ENCODE measurements at places on chromosomes 1 and 21. TPM values are rescaled to one million over a fixed set of nuclear protein-coding genes. Genes with fewer than 3 reads are reported as not detected.

Gene PLA2G2D
- total RNA-seq, result 0.27 TPM

Gene CLDN17
- not detected for total RNA-seq

Gene MPL
- total RNA-seq, result 0.65 TPM

Gene CFAP74
- total RNA-seq, result 6.6 TPM

Gene RIMKLA
- 7.1 TPM for total RNA-seq

Gene POTED
- not detected for total RNA-seq

Gene NES
- 39.8 TPM for total RNA-seq

Gene AKR7A3
- total RNA-seq, result 0.30 TPM

Gene KCNH1
- total RNA-seq, result not detected

- H3K36me3 ChIP-seq, result no peaks in the 10 kb centered on the region
- H3K4me3 ChIP-seq, result no peak overlapping the region
- H3K27me3 ChIP-seq, result peaks cover 15% of the 10 kb centered on the region
- no peak overlapping the region for H3K27ac ChIP-seq
- H3K4me1 ChIP-seq, result peaks cover 6% of the 10 kb centered on the region
Observed at GRCh38 chr1:202197653-202198365, 4.2 kb downstream of the LGR6 start.

- peaks cover 12% of the 10 kb centered on the region for H3K4me1 ChIP-seq
- peaks cover 48% of the 10 kb centered on the region for H3K27me3 ChIP-seq
- no peak overlapping the region for H3K4me3 ChIP-seq
- no peak overlapping the region for H3K27ac ChIP-seq
- no peaks in the 10 kb centered on the region for H3K36me3 ChIP-seq
Observed at GRCh38 chr1:30377230-30378002, 346.0 kb downstream of the MATN1 start.

DNA sequence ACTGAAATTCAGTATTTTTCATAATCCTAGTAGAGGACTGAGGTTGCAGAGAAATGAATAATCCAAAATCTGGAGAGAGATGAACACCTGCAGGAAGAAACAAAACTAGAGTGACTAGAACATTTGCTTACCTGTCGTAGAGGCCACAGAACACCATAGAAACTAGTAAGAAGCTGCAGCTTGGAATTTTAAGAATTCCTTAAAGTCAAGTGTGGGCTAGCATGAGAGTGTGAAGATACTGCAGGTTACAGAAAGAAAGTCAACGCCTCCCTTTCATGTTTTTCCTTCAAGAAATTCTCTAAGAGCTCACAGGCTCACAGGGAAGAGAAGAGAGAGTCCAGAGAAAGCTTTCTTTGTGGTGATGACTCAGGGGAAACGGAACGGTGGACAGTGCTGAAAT, 633.7 kb downstream of the LRRIQ3 start:
- no peak overlapping the region for H3K27ac ChIP-seq
- H3K36me3 ChIP-seq, result no peaks in the 10 kb centered on the region
- DNase-seq, result no peak
- no peak overlapping the region for H3K4me3 ChIP-seq
- no peaks in the 10 kb centered on the region for H3K27me3 ChIP-seq

DNA sequence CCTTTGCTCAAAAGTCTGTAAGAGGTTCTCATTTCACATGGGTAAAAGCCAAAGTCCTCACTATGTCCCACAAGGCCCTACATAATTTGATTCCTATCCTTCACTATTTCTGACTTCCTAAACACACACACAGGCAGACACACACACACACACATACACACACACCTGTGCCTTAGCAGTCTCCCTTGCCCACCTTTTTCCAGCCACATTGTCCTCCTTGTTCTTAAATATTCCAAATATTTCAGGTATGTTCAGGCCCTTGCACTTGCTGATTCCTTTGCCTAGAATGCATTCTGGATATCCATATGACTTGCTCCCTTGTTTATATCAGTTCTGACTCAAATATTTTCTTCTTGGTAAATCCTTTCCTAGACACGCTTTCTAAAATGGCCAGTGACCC, 54.6 kb downstream of the NTNG1 start:
- no peaks in the 10 kb centered on the region for H3K36me3 ChIP-seq
- H3K4me1 ChIP-seq, result no peaks in the 10 kb centered on the region
- no peak overlapping the region for H3K4me3 ChIP-seq
- DNase-seq, result no peak

- H3K4me1 ChIP-seq, result peaks cover 34% of the 10 kb centered on the region
- H3K27me3 ChIP-seq, result no peaks in the 10 kb centered on the region
- H3K36me3 ChIP-seq, result no peaks in the 10 kb centered on the region
- peak overlapping the region; percentile 76 for H3K27ac ChIP-seq
- H3K4me3 ChIP-seq, result peak overlapping the region; percentile 0
Observed at GRCh38 chr1:181152892-181153633, 64.6 kb downstream of the IER5 start.

GRCh38 chr1:40034869-40035268, 5.7 kb upstream of the CAP1 start:
- no peaks in the 10 kb centered on the region for H3K36me3 ChIP-seq
- H3K4me3 ChIP-seq, result no peak overlapping the region
- H3K4me1 ChIP-seq, result peaks cover 45% of the 10 kb centered on the region
- no peak for DNase-seq
- no peaks in the 10 kb centered on the region for H3K27me3 ChIP-seq
- peak overlapping the region; percentile 12 for H3K27ac ChIP-seq

- H3K36me3 ChIP-seq, result no peaks in the 10 kb centered on the region
- H3K4me1 ChIP-seq, result peaks cover 4% of the 10 kb centered on the region
- no peak for DNase-seq
- H3K27ac ChIP-seq, result no peak overlapping the region
- no peak overlapping the region for H3K4me3 ChIP-seq
Observed at GRCh38 chr1:37071829-37072228, 37.5 kb upstream of the GRIK3 start.

GRCh38 chr21:19810779-19811178, 1187.4 kb upstream of the NCAM2 start:
- no peak for DNase-seq
- H3K36me3 ChIP-seq, result no peaks in the 10 kb centered on the region
- no peaks in the 10 kb centered on the region for H3K4me1 ChIP-seq
- no peak overlapping the region for H3K4me3 ChIP-seq

DNA sequence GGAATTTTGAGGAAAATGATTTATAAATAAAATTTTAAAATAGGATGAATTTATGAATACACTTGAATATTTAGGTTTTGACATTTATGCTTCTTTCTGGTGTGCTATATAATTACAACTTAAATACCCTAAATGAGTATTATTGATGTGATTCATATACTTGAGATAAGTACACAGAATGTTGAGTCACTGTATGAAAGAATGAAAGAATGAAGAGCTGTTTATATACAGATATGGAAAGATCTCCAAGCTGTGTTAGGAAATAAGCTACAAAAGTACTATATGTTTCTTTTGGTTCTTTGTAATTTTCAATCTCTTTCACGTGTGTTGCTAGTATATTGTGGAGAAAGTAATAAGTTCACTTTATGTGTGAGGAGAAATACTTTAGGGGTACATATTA, 147.2 kb downstream of the RASAL2 start:
- peaks cover 8% of the 10 kb centered on the region for H3K4me1 ChIP-seq
- no peak overlapping the region for H3K4me3 ChIP-seq
- no peaks in the 10 kb centered on the region for H3K27me3 ChIP-seq
- DNase-seq, result no peak
- no peak overlapping the region for H3K27ac ChIP-seq
- no peaks in the 10 kb centered on the region for H3K36me3 ChIP-seq

- no peak overlapping the region for H3K4me3 ChIP-seq
- H3K27me3 ChIP-seq, result no peaks in the 10 kb centered on the region
- no peaks in the 10 kb centered on the region for H3K36me3 ChIP-seq
Observed at GRCh38 chr1:219713981-219714381, 101.1 kb upstream of the ZC3H11B start.

- no peak overlapping the region for H3K4me3 ChIP-seq
- no peak overlapping the region for H3K27ac ChIP-seq
- DNase-seq, result no peak
- peaks cover 6% of the 10 kb centered on the region for H3K27me3 ChIP-seq
- H3K36me3 ChIP-seq, result no peaks in the 10 kb centered on the region
Observed at GRCh38 chr1:33928251-33928650, 64.4 kb downstream of the HMGB4 start.

DNA sequence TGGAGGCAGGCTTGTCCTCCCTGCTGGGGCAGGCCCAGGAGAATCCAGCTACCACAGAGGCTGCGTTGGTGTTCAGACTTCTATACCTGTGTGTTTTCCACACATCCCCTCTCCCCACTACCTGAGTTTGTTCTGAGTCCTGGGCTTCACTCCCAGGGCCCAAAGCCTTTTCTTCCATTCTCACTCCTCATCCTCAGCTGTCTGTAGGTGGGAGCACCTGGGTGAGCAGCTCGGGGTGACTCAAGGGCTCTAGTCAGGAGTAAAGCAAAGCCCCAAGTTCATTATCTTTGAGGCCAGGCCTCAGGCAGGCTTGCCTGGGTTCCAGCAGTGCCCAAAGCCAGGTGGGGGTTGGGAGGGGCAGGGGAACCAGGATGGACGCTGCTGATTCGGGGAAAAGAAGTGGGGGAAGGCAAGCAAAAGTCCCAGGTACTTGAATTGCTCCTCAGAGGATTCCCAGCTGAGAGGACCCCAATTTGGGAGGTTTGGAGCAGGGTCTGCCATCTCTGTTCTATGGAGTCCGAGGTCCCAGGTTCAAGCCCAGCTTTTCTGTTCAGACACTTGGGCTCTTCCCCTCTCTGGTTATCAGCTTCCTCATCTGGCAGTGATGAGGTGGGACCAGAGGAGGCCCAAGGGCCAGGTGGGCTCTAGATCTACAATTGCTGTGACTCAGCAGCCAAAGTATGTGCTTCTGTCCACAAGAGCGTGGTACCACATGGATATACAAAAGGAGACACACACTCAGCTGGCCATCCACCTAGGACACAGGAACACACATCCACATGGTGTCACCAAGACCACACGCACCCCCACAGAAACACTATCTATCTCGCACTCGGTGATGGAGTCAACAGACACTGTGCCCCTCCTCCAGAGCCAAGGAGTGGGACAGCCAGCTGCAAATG, 5.8 kb upstream of the PTPN7 start:
- H3K4me1 ChIP-seq, result peaks cover 24% of the 10 kb centered on the region
- no peaks in the 10 kb centered on the region for H3K27me3 ChIP-seq
- no peaks in the 10 kb centered on the region for H3K36me3 ChIP-seq
- no peak overlapping the region for H3K27ac ChIP-seq
- H3K4me3 ChIP-seq, result no peak overlapping the region

DNA sequence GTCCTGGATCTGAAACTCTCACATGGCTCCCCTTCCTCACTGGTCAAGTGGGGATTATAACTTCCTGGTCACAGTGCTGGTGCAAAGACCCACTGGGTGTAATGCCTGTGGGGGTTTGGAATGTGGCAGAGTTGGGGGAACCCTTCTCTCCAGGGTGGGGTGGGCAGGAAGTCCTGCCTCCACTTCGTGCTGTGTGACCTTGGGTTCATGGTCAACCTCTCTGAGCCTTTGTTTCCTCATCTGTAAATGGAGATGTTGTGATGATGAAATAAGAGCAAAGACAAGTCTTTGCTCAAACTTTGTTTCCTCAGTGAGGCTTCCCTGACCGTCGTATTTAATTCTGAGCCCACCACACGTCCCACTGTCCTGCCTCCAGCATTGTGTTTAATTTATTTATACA, 564.7 kb downstream of the PTPRU start:
- no peaks in the 10 kb centered on the region for H3K36me3 ChIP-seq
- no peak for DNase-seq
- no peaks in the 10 kb centered on the region for H3K4me1 ChIP-seq
- H3K27ac ChIP-seq, result no peak overlapping the region

DNA sequence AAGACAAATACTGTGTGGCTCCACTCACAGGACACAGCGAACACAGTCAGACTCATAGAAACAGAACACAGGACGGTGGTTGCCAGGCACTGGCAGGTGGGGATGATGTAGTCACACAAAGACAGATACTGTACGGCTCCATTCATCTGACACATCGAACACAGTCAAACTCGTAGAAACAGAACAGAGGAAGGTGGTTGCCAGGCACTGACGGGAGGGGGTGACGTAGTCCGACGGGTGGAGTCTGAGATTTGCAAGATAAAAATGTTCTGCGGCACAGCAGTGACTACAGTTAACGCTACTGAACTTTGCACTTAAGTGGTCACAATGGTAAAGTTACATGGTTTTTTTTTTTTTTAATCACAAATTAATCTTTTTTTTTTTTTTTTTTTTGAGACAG, 18.7 kb downstream of the C21orf58 start:
- H3K4me3 ChIP-seq, result no peak overlapping the region
- DNase-seq, result no peak
- no peaks in the 10 kb centered on the region for H3K27me3 ChIP-seq
- H3K27ac ChIP-seq, result no peak overlapping the region

- H3K27ac ChIP-seq, result no peak overlapping the region
- H3K4me3 ChIP-seq, result no peak overlapping the region
- DNase-seq, result no peak
- no peaks in the 10 kb centered on the region for H3K27me3 ChIP-seq
- H3K36me3 ChIP-seq, result no peaks in the 10 kb centered on the region
Observed at GRCh38 chr1:58818976-58819375, 35.1 kb upstream of the JUN start.

DNA sequence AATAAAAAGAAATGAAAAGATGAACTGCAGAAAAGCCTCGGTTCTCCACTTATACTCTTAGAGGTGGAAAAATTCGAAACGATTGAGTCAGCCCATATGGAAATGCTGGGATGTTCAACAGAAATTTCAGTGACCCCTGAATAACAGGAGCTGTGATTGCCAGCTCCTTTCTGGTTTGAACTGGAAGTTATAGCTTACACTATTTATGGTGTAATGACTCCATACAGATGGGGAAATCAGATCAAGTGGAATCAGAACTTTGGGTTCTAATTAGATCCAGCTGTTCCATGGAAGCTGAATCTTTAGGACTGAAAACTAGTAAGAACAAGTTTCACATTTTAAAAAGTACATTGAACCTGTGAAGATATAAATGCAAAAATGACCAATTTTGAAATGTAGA, 569.3 kb upstream of the ZRANB2 start:
- no peak overlapping the region for H3K4me3 ChIP-seq
- no peaks in the 10 kb centered on the region for H3K36me3 ChIP-seq
- no peak for DNase-seq
- no peaks in the 10 kb centered on the region for H3K4me1 ChIP-seq
- no peak overlapping the region for H3K27ac ChIP-seq
- H3K27me3 ChIP-seq, result no peaks in the 10 kb centered on the region

DNA sequence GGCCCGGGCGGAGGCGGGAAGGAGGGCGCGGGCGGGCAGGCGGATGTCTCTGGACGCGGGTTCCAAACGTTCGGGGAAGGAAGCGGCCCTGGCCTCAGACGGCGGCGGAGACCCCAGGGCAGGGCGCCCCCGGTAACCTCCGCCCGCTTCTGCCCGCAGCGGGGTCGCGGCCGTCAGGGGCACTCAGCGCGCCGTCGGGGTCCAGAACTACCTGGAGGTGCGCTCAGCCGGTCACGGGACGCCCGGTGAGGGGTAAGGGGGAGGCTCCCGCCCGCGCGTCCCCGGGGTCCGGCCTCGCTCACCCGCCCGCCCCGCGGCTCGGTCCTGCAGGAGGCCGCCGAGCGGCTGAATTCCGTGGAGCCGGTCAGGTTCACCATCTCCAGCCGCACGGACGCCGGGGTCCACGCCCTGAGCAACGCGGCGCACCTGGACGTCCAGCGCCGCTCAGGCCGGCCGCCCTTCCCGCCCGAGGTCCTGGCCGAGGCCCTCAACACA, 406 bp downstream of the PUSL1 start:
- peaks cover 44% of the 10 kb centered on the region for H3K36me3 ChIP-seq
- peak overlapping the region; percentile 93 for H3K4me3 ChIP-seq
- H3K27me3 ChIP-seq, result no peaks in the 10 kb centered on the region

GRCh38 chr1:84771895-84772294, 81.6 kb upstream of the SSX2IP start:
- no peaks in the 10 kb centered on the region for H3K36me3 ChIP-seq
- no peaks in the 10 kb centered on the region for H3K27me3 ChIP-seq
- no peak overlapping the region for H3K4me3 ChIP-seq
- no peak overlapping the region for H3K27ac ChIP-seq
- H3K4me1 ChIP-seq, result no peaks in the 10 kb centered on the region
